HFF-Myc (cell line): ENCODE measurements at places on chromosomes 2 and 18.

DNA sequence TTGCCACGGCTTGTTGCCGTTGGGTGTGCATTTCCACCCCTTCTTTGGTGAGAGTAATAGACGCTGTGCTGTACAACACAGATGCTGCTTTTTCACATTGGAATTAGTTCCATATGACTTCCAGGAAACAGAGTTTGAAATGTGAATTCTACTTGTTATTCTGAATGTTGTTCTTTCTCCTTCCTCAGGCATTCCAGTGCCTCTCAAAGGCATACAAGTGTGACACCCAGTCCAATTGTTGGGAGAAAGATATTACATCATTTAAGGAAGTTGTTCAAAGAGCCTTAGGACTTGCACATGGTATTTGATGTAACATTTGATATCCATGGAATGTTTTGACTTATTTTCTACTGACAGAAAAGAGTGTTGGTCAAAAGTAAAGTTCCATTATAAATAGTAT lies 134.4 kb upstream of the LTBP1 start:
- no peak for DNase-seq

GRCh38 chr2:190328573-190329147 lies 9.0 kb upstream of the HIBCH start:
- DNase-seq: no peak

GRCh38 chr2:223576873-223577272 lies 25.3 kb downstream of the SCG2 start:
- DNase-seq: peak; percentile 99

DNA sequence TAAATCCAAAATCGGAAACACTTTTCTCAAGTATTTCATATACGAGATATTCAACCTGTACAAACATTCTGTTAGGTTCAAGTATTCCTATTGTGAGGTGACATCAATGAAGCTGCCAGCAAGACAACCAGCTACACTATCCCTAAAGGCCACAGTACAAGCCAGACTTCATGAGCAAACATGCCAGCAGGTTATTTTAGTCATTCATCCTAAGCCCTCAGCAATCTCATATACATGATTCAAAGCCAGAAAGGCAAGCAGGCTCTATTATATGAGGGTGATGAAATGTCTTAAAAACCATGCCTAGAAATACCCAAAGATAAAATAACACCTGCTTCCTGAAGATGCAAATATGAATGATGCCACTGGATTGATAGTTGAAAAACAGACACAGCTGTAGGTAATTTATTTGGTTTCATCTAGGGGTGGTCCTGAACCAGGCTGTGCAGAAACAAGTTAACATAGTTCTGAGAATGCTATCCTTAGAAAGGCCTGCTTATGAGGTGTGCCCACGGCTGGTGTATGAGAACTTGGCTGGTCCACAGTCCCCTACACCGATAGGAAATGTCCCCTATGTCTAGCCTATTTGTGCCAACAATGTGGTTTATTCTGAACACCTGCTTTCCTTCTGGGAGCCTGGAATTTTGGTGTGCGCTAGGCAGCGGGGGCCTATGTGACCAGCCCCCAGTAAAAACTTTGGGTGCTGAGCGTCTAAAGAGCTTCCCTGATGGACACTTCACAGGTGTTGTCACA lies 48.2 kb upstream of the KIDINS220 start:
- DNase-seq: no peak

GRCh38 chr2:17879137-17879912 lies 858 bp downstream of the KCNS3 start:
- DNase-seq: peak; percentile 6

DNA sequence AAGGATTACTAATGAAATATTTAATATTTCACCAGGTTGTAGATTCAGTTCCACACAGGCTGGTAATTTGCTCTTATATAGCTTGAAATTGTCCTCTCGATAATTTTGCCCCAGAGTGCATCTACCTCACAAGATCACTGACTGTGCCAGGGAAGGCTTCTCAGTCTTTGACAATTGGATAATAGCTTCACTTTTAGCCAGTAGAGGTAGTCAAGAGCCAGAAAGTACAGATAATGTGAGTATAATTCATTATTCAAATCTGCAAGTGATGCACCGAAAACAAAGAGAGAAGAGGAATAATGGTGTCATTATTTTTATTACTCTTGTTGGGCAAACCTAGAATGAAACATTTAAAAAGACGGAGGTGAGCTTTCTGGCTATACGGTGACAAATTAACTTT lies 292.8 kb downstream of the EN1 start:
- DNase-seq: no peak

- DNase-seq: peak; percentile 81
Observed at GRCh38 chr2:38690499-38691420, 24.8 kb downstream of the GALM start.

GRCh38 chr2:20398956-20399567 lies 47.8 kb upstream of the RHOB start:
- DNase-seq: no peak

DNA sequence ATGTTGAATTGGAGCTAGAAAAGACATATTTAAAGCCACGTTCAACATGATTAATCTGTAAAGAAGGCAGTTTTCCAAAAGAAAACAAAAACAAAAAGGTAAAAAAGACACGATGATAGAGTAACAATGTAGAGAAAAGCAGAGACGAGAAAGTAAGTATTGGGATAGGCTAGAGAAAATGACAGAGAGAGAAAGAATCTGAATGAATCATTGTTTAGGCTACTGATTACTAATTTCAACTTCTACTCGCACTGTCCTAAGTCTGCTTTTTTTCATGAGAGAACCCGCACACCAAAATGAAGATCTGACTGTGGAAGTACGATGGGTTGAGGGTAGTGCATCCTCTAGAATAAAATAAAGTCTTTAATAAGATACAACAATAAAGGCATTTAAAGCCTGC lies 1599.2 kb upstream of the TMEFF2 start:
- no peak for DNase-seq

- DNase-seq: no peak
Observed at GRCh38 chr2:74297391-74297790, 45.8 kb downstream of the SLC4A5 start.

DNA sequence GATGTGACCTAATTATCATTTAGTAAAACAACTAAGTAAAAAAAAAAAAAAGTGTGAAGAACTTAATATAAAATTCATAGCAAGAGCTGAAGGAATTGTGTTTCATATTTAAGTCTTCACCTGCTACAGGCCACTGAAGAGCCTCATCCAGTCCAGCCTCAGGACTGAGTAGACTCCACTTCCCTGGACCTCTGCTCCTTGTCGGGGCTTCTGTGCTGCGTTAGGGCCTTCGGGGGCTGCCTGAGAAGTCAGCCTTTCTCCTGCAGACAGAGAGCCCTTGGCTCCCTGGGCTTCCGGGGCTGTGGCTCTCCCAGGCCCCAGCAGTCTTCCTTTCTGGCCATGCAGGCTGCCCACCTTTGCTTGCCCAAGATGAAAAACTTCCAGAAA lies 95.5 kb downstream of the MTCL1 start:
- no peak for DNase-seq

GRCh38 chr18:54530285-54530684 lies 60.8 kb upstream of the DYNAP start:
- DNase-seq: no peak

- DNase-seq: peak; percentile 27
Observed at GRCh38 chr2:69514406-69514805, 77.2 kb upstream of the NFU1 start.

- no peak for DNase-seq
Observed at GRCh38 chr2:212348501-212348900, 190.1 kb downstream of the ERBB4 start.

DNA sequence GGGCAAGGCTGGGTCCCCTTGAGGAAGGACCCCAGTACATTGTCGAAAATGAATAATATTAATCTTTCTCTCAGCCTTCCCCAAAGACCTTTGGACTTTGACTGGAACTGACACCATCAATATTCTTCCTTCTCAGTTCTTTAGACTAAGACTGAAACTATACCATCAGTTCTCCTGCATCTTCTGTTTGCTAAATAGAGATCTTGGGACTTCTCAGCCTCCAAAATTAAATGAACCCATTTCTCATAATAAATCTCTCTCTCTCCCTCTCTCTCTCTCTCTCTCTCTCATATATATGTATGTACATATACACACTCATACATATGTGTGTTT lies 39.7 kb upstream of the VRK2 start:
- no peak for DNase-seq

DNA sequence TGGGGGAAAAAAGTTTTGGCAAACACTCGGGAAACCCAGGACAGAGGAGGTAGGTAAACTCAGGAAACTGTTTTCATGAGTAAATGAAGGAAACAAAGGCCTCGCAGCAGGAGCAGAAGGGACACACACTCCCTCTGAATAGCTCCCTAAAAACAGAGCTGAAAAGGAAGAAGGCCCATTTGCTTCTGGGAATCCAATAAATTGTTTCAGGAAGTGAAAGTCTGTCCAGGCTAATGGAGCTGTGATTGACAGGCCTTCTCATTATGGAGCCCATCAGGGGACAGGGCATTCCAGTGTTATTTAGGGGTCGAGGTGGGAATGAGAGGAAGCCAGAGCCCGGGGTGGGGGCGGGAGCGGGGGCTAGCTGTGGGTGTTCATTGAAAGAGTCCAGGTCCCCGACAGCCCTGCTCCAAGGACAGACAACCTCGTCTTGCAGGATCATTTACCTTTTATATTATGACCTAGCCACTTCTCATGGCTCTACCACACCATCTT lies 81.2 kb downstream of the GBX2 start:
- DNase-seq: no peak

DNA sequence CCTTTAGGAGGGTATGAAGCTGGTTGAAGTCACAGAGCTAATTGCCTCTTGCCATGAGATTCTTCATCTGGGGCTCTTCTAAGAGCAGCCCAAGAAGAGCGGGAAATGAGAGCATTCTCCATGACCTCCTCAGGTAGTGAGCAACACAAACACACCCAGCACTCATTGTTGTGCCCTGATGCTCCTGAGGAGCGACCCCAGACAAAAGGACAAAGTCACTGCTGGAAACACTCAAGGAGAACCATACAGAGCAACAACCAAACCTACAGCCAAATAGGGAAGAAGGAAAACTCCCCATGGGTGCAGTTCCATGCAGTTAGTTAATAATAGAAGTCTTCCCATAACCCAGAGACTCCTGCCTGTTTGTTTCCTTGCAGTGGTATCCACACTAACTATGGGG lies 426.0 kb upstream of the CRIM1 start:
- DNase-seq: no peak

- DNase-seq: no peak
Observed at GRCh38 chr2:12855508-12855907, 138.8 kb downstream of the TRIB2 start.

GRCh38 chr2:510839-511238 lies 166.4 kb downstream of the TMEM18 start:
- DNase-seq: no peak

- no peak for DNase-seq
Observed at GRCh38 chr2:69686813-69687212, 43.3 kb upstream of the AAK1 start.

- no peak for DNase-seq
Observed at GRCh38 chr2:44880125-44880483, 61.4 kb upstream of the SIX3 start.

DNA sequence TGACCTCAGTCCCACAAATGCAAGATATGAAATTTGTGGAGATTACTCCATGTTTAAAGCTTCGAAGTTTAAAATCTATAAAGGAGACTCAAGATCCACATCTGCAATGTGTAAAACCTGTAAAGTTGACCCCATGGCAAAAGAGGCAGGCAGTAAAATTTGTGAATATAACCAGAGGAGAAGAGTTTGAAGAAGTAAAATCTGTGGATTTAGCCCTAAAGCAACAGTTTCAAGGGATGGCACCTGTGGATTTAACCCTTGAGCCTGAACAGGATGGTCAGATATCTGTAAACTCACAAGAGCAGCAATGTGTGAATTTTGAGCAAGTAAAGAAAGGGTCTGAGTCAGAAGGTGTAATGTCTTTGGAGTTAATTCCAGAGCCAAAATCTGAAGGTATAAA lies 11.2 kb upstream of the ZNF512 start:
- no peak for DNase-seq

DNA sequence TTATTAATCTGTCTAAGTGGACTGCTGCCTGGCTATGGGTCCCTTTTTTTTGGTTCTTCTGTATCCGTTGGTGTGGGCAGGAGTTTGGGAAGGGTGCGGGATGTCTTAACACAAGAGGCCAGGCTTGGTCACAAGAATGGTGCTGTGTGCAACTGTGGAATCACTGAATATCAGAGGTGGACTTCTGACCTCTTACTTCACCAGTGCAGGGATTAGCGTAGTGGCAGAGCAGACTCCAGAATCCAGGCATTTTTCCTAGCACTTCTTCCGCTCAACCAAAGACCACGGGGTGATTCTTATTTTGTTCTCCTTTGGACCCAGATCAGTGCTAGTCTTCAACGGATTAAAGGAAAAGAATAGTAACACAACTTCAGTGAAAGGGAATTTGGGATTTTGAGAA lies 254.3 kb upstream of the TNP1 start:
- DNase-seq: no peak

GRCh38 chr2:84701880-84702279 lies 179.0 kb downstream of the TRABD2A start:
- peak; percentile 14 for DNase-seq

DNA sequence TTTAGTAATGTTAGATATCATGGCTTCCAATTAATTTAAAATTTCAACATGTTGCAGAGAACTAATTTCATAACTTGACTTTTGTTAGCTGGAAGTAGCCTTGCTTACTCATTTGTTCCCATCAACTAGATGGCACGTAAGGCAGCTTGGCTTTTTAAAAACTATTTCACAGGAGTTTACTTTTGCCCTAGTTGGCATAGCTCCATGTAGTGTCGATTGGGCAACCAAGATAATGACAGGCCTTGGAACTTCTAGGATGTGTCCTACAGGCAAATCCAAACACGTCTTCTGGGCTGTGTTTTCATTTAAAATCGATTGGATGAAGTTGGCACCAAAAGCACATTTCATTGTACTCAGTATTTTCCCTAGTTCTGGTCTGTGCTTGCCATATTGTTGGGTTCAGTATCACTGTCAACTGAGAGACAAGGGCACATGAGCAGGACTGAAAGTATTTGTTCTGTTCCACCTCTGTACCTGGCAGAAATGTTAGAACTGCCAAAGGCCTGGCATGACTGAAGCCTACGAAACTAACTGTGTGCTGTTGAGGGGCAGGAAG lies 29.4 kb downstream of the HADHB start:
- DNase-seq: no peak

DNA sequence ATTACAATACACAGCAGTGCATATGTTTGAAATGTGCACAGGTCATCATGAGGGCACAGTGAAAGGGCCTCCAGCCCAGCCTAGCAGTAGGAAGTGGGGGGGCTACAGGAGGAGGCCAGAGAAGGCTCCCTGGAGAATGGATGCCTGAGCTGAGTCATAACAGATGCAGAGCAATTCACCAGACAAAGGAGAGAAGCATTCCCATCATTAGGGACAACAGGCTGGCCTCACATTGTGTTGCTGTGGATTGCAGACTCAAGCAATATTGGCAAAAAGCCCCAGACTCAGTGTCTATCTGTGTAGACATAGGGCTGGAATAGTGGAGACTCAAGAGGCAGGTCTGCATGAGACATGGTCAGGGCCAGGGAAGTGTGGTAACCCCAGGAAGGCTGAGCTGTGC lies 329.9 kb downstream of the DLGAP1 start:
- no peak for DNase-seq

GRCh38 chr2:38199127-38199526 lies 123.2 kb upstream of the CYP1B1 start:
- no peak for DNase-seq

GRCh38 chr18:47113796-47114540 lies 36.3 kb downstream of the HDHD2 start:
- DNase-seq: no peak
